Dermis microvascular lymphatic vessel endothelial cell (primary cell): ENCODE measurements at places on chromosomes 2 and 18. TPM values are rescaled to one million over a fixed set of nuclear protein-coding genes. Genes with fewer than 3 reads are reported as not detected.

METAP1D gene
- 2.4 and 2.7 TPM in 2 replicates for total RNA-seq

ASXL3 gene
- total RNA-seq, result 0.13 and 0.76 TPM in 2 replicates

NBEAL1 gene
- 20.0 and 20.4 TPM in 2 replicates for total RNA-seq

ITPRIPL1 gene
- 4.0 and 4.4 TPM in 2 replicates for total RNA-seq

DNA sequence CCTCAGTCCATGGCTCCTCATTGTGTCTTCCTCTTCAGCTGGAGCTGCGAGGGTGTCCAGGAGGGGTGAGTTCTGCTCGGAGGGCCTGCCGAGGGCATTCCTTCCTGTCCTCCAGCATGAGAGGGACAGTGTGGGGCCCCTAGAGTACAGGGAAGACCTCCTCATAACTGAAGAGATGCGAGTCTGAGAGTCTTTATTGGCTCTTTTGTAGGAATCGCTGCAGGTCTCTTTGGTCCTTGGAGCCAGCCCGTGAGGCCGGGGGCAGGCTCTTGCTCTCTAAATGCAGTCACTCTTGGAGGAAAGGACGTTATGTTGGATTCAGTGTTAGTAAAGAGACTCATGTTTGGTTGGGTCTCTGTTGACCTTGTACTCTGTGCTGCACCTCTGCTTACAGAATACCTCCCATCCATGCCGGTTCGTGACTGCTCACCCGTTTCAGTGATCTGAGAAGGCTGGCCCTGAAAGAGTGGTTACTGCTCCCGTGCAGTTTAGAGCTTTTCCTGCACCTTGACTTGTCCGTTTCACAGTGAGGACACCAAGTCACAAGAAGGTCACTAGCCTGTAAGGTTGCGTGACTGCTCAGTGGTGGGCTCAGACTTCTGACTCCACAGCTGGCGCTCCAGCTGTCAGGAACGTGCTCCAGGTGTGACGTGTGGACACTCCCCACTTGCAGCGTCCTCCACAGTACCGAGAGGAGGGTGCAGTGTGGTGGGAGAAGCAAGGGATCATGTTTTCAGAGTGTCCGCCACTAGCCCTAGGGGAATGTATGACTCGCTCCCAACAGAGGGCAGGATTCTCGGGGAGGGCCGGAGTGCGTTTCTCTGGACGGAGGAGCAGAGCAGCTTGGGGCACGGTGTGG, 7.8 kb downstream of the ATG4B start:
- DNase-seq, result no peak

DNA sequence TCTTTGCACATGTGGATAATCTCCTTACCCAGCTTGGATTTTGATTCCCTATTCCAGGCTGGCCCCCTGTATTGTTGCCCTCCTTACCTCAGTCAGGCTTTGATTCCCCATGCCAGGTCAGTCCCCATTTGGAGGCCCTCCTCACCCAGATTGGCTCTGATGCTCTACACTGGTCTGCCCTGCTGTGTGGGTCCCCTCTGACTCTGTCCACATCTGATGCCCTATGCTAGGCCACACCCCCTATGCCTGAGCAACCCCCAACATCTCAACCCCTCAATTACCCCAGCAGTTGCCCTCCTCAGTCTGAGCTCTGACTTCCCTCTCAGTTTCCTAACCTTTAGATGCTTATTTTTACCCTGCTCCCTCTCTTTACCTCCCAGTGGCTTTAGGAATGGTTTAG, 89.4 kb downstream of the UBR3 start:
- DNase-seq, result no peak

DNA sequence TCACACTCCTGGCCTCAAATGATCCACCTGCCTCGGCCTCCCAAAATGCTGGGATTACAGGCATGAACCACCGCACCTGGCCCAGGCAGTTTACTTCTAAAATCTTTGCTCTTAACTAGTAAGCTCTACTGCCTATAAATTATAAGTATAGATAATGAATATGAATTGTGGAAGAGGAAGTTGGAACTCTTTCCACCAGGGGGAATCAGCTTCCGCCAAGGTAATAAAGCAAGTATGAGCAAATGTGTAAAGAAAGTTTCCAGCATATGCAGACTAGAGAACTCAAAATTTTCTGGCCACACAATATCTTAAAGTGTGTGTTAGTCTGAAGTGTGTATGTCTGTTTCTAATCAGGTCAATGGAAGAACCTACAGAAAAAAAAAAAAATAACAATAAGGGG, 68.1 kb downstream of the RMDN2 start:
- DNase-seq, result no peak
